T-cell (primary cell): ENCODE measurements at places on chromosomes 16 and 17.

GRCh38 chr17:39212195-39212810, 12.2 kb downstream of the RPL19 start:
- DNase-seq: no peak

- no peak for DNase-seq
These were observed 51.2 kb upstream of the CNTNAP4 start for GRCh38 chr16:76226011-76226410.

- no peak for DNase-seq
These were observed 77.2 kb downstream of the TOX3 start for GRCh38 chr16:52469775-52470174.

DNA sequence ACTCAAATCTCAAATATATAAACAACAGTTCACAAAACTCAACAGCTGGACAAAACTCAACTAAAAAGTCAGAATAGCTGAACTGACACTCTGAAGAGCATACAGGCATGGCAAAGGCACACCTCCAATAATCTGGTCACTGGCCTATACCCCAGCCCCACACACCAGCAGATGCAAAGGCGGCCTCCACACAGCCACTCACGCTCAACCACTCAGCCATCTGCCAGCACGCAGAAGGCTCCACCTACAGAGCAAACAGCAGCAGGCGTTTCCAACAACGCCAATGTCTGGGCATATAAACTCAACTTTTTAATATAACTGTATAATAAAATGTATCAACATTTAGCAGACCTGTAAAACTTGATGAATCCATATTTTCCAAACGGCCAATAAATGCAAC, 17.2 kb downstream of the USP7 start:
- DNase-seq: no peak

DNA sequence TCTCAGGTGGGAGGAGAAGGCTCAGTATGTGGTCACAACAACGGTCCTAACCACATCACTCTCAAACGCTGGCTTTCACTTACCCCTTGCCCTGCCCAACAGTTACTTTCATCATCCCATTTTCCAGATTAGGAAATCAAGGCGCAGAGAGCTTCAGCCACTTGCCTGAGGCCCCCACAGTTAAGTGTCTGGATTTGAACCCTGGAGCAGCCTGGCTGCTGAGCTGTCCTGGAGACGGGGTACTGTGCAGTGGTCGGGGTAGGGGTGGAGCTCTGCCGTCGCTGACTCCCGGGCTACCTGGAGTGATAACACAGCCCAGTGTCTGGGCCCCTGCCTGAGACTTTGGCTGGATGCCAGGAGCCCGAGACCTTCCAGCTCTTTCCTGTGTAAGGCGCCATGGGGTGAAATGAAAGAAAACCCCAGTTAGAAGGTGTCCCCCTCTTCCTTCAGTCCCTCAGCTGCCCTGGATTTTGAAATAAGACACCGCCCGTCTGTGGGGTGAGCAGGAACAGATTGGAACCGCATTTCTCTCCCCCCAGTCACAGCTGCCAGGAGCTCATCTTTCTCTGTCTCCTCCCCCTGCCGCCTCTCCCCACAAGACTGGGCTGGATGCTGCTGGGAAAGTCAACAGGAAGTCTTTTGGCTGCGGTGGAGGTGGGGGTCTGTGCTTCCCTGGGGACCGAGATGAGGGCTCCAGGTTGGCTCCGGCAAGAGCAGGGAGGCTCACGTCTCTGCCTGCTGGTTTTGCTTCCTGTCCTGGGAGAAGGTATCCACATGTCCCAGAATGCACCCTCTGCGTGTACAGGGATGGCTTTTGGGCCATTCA, 280.2 kb downstream of the SEC14L1 start:
- DNase-seq: peak; percentile 37
